ENCODE measurements at places on chromosomes 2 and 18.

GRCh38 chr2:39435234-39435633 lies 1.9 kb downstream of the MAP4K3 start:
- no peak for DNase-seq
- peaks cover 21% of the 10 kb centered on the region for H3K4me1 ChIP-seq
- H3K27ac ChIP-seq = no peak overlapping the region
- H3K36me3 ChIP-seq = no peaks in the 10 kb centered on the region

DNA sequence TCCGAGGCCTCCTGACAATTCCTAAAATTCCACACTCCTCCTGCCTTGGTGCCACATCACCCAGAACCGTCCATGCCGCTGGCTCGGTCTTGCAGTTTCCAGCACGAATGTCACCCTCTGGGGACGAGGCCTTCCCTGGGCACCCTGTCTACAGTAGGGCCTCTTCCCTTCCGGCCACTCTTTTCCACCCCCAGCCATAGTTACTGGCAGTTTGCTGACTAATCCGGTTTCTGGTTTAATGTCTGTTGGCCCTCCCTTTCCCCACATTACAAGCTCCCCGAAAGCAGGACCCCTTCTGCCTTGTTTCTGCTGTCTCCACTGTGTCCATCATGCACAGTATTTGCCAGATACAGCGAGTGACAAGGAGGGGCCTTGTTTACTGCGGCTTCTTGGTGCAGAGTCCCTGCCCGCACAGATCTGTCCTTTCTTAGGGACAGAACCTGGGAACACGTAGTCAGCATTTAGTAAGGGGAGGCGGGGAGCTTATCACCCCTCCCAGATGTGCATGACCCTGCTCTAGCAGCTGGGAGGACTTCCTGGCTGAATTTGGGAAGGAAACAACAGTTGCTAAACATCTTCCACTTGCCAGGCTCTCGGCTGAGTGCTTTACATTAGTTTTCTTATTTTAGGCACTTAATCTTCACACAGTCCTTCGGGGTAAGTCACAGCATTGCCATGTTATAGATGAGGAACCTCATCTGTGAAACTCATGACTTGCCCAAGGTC lies 23.6 kb upstream of the CATIP start:
- no peak for DNase-seq
- H3K27me3 ChIP-seq = peaks cover 5% of the 10 kb centered on the region
- no peaks in the 10 kb centered on the region for H3K4me1 ChIP-seq
- H3K4me3 ChIP-seq = no peak overlapping the region
- no peaks in the 10 kb centered on the region for H3K36me3 ChIP-seq
- no peak overlapping the region for H3K27ac ChIP-seq

DNA sequence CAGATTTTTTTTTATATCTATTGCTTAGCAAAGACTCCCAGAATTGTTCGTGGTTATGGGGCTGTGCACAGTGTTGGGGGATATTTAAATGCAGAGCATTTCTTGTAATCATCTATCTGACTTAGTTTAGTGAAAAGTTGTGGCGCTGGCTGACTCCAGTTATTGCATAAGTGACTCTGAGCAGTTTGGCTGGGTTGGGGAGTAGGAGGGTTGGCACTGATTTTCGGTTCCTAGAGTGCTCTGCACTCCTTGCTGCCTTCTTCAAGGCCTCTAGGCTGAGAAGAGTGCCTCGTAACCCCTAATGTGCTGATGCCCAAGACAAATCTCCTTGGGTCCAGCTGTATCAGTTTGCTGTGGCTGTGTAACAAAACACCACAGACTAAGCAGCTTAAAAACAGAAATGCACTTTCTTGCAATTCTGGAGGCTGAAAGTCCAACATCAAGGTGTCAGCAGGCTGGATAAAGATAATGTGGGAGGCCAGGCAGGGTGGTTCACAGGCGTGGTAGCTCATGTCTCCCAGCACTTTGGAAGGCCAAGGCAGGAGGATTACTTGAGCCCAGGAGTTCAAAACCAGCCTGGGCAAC lies 6.5 kb upstream of the IMPA2 start:
- no peaks in the 10 kb centered on the region for H3K36me3 ChIP-seq
- H3K27me3 ChIP-seq = no peaks in the 10 kb centered on the region
- no peaks in the 10 kb centered on the region for H3K4me1 ChIP-seq
- no peak overlapping the region for H3K4me3 ChIP-seq
- no peak overlapping the region for H3K27ac ChIP-seq

GRCh38 chr18:43760010-43760409 lies 482.7 kb upstream of the SYT4 start:
- no peaks in the 10 kb centered on the region for H3K4me1 ChIP-seq
- no peak overlapping the region for H3K4me3 ChIP-seq
- no peak for DNase-seq
- H3K27ac ChIP-seq = no peak overlapping the region

DNA sequence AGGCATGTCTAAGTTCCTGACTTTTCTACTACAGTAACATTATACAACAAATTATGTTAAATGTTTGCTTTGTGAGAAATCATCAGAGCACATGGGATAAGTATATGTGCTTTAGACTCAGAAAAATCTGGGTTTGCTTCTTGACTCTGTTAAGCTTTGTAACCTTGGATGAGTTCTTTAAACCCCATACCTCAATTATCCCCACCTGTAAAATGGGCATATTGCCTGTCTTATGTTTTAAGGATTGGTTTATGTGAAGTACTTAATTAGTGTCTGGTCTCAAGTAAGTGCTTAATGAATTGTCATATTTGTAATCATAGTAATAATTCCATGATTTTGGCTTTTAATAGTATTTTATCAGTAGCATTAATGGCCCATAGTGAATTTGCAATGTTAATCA lies 135.8 kb downstream of the TAF4B start:
- H3K27me3 ChIP-seq = no peaks in the 10 kb centered on the region
- H3K36me3 ChIP-seq = peaks cover 7% of the 10 kb centered on the region
- DNase-seq = no peak
- no peak overlapping the region for H3K4me3 ChIP-seq

DNA sequence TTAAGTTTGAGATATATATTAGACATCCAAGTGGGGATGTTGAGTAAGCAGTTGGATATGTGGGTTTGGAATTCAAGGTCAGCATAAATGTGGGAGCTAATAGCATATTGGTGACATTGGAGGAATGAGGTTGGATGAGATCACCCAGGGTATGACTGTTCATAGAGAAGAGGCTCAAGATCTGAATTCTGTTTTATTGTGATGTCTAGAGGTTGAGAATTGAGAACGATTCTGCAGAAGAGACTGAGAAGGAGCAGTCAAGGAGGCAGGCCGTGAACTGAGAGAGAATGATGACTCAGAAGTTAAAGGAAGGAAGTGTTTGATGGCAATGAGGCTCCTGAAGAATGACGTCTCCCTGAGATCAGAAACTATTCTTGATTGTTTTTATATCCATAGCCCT lies 5.9 kb downstream of the SERPINB11 start:
- H3K4me1 ChIP-seq = no peaks in the 10 kb centered on the region
- H3K27me3 ChIP-seq = no peaks in the 10 kb centered on the region
- no peaks in the 10 kb centered on the region for H3K36me3 ChIP-seq
- no peak for DNase-seq
- H3K4me3 ChIP-seq = no peak overlapping the region

DNA sequence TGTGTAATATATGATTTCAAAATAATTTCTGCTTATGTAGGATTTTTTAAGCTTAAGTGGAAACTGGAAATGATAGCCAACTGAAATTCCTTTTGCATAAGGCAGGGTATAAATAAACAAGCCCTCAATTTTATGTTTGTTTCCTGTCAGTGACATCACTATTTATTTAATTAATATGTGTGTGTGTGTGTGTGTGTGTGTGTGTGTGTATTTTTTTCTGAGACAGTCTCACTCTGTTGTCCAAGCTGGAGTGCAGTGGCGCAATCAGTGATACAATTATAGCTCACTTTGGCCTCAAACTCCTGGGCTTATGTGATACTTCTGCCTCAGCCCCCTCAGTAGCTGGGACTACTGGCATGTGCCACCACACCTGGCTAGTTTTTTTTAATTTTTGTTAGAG lies 29.3 kb upstream of the CYP20A1 start:
- no peak overlapping the region for H3K27ac ChIP-seq
- DNase-seq = no peak
- H3K4me3 ChIP-seq = no peak overlapping the region
- no peaks in the 10 kb centered on the region for H3K4me1 ChIP-seq
- no peaks in the 10 kb centered on the region for H3K27me3 ChIP-seq
- H3K36me3 ChIP-seq = no peaks in the 10 kb centered on the region

- DNase-seq = no peak
- H3K27ac ChIP-seq = no peak overlapping the region
- no peaks in the 10 kb centered on the region for H3K36me3 ChIP-seq
Measured at GRCh38 chr2:16316456-16317210, 349.0 kb downstream of the CYRIA start.

DNA sequence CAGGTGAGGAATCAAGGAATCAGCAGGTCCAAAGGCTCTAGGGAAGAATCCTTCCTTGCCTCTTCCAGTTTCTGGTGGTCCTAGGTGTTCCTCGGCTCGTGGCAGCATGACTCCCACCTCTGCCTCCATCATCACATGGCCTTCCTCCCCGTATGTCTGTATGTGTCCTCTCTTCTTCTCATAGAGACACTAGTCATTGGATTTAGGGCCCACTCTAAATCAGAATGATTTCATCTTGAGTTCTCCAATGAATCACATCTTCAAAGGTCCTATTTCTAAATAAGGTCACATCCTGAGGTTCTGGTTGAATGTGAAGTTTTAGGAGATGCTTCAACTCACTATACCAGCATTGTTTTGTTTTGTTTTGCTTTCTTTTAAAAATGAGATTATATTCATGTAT lies 11.1 kb upstream of the AGFG1 start:
- no peak overlapping the region for H3K27ac ChIP-seq
- no peak overlapping the region for H3K4me3 ChIP-seq
- H3K4me1 ChIP-seq = peaks cover 56% of the 10 kb centered on the region
- H3K27me3 ChIP-seq = no peaks in the 10 kb centered on the region
- no peak for DNase-seq

- H3K36me3 ChIP-seq = no peaks in the 10 kb centered on the region
- no peak for DNase-seq
Measured at GRCh38 chr18:3704556-3705344, 254.8 kb downstream of the TGIF1 start.

DNA sequence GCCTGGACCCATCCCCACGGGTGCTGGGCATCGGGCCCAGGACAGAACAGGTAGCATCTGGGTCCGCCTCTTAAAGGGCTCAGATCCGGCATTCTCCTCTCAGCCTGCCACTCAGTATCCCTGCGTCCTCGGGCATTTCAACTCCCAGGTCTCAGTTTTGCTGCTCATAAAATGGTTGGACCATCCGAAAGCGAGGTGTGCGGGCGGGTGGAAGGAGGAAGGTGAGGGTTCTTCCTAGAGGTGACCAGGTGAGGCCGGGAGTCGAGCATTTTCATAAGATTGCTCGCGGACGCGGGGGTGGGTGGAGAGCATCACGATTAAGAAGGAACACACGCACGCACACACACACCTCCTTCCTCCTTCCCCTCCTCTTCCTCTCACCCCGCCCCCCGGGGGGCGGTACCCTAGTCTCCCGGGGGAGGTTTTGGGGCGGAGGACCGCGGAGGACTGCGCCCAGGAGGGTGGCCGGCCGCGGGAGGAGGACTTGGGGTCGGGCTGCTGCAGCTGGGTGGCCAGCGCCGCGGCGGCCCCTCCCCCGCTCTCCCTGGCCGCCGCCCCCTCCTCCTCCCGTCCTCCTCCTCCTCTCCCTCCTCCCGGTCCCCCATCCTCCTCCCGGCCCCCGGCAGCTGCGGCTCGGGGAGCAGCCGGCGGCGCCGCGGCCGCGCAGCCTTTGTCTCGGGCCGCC lies 97.9 kb upstream of the GPR45 start:
- H3K4me1 ChIP-seq = peaks cover 10% of the 10 kb centered on the region
- peak overlapping the region; percentile 37 for H3K4me3 ChIP-seq
- DNase-seq = peak; percentile 30
- no peaks in the 10 kb centered on the region for H3K36me3 ChIP-seq
- H3K27me3 ChIP-seq = peaks cover 30% of the 10 kb centered on the region

- H3K4me1 ChIP-seq = no peaks in the 10 kb centered on the region
- no peaks in the 10 kb centered on the region for H3K36me3 ChIP-seq
- no peak for DNase-seq
- no peak overlapping the region for H3K27ac ChIP-seq
Measured at GRCh38 chr2:158060835-158061435, 40.7 kb upstream of the UPP2 start.

GRCh38 chr18:39521164-39521563 lies 1955.6 kb upstream of the CELF4 start:
- H3K27ac ChIP-seq = no peak overlapping the region
- no peaks in the 10 kb centered on the region for H3K36me3 ChIP-seq
- no peaks in the 10 kb centered on the region for H3K4me1 ChIP-seq
- no peaks in the 10 kb centered on the region for H3K27me3 ChIP-seq
